ENCODE measurements at places on chromosomes 6 and 20. TPM values are rescaled to one million over a fixed set of nuclear protein-coding genes. Genes with fewer than 3 reads are reported as not detected.

TRIM15 gene
- total RNA-seq = not detected

NQO2 gene
- 44.5 TPM for total RNA-seq

PHF3 gene
- 86.8 TPM for total RNA-seq

RAMACL gene
- 8.8 TPM for total RNA-seq

BMP5 gene
- 5.8 TPM for total RNA-seq

OR2H2 gene
- total RNA-seq = not detected

SNAI1 gene
- 3.3 TPM for total RNA-seq

PNPLA1 gene
- total RNA-seq = not detected

SLC17A5 gene
- total RNA-seq = 29.2 TPM

TRIM40 gene
- total RNA-seq = not detected

BNIP5 gene
- not detected for total RNA-seq

THEMIS gene
- total RNA-seq = 1.2 TPM

All from subcutaneous adipose tissue (tissue), 4 donors.